ENCODE measurements at places on chromosomes 4 and X. TPM values are rescaled to one million over a fixed set of nuclear protein-coding genes. Genes with fewer than 3 reads are reported as not detected.

POU4F2 gene
- not detected for total RNA-seq

AKAP4 gene
- total RNA-seq, result not detected

MAGEA11 gene
- total RNA-seq, result not detected

- no peak for DNase-seq
Observed at GRCh38 chr4:102639598-102639997, 121.2 kb downstream of the MANBA start.

- DNase-seq, result no peak
Observed at GRCh38 chrX:150017868-150018267, 79.6 kb upstream of the EOLA2 start.

Measured in bronchial epithelial cell (primary cell).